HFFc6 (cell line): ENCODE measurements at places on chromosomes 12 and 14. TPM values are rescaled to one million over a fixed set of nuclear protein-coding genes. Genes with fewer than 3 reads are reported as not detected.

MSI1 gene
- total RNA-seq = not detected in 3 replicates

FBLN5 gene
- 129 and 191 TPM in 2 replicates for total RNA-seq

ALDH2 gene
- total RNA-seq = 15.7 to 41.6 TPM (median 40.8 TPM) in 3 replicates

- DNase-seq = no peak
Observed at GRCh38 chr12:83132360-83132759, 445.7 kb downstream of the TMTC2 start.

DNA sequence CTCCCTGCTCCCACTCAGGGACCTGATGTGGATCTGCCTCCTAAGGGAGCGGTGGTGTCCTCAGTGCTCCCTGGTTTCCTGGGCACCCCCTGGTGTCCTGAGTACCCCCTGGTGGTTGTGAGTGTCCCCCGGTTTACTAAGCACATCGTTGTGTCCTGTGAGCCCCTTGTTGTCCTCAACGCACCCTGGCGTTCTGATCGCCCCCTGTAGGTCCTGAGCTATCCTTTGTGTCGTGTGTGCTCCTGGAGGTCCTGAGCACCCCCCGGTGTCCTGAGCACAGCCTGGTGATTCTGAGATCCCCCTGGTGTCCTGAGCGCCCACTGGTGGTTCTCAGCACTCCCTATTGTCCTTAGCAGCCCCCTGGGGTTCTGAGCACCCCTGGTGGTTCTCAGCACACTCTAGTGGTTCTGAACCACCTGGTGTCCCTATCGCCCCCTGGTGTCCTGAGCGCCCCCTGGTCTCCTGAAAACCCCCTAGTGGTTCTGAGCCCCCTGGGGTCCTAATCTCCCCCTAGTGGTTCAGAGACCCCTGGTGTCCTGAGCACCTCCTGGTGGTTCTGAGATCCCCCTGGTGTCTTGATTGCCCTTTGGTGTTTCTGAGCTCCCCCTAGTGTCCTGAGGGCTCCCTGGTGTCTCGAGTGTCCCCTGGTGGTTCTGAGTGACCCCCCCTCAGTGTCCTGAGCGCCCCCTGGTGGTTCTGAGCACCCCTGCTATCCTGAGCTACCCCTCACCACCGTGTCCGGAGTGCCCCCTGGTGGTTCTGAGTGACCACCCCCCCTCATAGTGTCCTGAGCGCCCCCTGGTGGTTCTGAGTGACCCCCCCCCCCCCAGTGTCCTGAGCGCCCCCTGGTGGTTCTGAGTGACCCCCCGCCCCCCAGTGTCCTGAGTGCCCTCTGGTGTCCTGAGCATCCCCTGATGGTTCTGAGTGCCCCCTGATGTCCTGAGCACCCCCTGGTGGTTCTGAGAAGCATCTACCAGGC lies 615.1 kb downstream of the TMEM121 start:
- DNase-seq = no peak

DNA sequence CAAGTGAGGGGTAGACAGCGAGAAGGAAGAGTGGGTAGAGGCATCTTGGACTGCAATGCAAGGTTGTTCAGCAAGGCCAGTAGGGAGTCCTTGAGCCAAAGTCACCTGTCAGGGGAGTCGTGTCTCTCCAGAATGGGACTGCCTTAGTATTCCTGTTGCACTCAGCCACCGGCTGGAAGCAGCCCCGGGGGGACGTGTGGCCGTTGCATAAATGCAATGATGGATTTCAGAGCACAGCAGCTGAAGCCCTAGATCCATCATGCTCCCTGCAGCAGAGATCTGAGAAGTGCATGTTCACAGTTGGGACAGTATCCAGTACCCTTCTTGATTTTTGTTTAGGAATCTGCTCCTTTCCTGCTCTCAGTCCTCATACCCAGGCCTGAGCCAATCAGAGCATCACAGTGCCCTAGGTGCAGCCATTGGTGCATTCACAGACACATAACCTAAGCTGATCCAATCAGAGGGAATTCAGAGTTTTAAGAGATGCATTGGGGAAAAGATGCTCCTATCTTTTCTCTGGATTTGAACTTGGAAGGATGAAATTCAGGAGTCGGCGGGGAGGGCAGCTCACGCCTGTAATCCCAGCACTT lies 62.9 kb downstream of the HSPB8 start:
- DNase-seq = no peak

DNA sequence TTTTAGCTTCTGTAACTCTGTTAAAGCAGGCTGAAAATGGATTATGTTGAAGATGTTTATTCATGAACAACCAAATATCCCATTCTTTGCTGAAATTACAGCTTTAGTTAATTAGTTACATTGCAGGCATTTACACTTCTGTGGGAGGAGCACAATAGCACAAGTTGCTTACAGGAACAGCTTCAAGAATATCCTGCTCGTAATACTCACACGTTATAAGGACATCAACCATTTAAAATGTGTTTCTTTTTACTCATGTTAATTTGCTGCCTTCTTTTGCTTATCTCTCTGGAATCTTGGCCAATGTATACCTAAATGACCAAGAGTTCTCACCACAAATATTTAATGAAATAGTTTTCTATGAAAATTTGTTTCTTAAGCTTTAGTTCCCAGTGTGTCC lies 305.2 kb upstream of the SYT1 start:
- DNase-seq = no peak
